ENCODE measurements at places on chromosomes 1 and 21. TPM values are rescaled to one million over a fixed set of nuclear protein-coding genes. Genes with fewer than 3 reads are reported as not detected.

DNA sequence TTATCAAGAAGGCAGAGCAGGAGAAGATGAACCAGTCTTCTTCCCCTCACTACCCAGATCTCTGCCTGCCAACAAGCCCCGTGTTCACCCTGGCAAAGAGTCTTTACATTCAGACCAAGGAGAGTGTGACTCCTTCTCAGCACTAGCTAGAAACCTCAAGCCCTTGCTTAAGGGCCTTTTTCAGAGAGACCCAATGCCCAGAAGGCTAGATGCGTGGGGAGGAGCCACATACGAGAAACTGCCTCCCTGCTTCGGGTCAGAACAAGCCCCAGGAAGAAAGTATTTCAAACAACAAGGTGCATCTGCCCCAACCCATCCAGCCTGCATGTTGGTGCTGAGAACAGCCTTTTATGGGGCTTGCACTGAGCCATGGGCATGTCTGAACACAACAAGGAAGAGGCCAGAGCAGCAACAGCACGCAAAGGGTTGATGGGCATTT lies 152.7 kb upstream of the CAMK1G start:
- no peak overlapping the region for H3K4me3 ChIP-seq
- H3K27ac ChIP-seq = no peak overlapping the region
- H3K36me3 ChIP-seq = no peaks in the 10 kb centered on the region

DNA sequence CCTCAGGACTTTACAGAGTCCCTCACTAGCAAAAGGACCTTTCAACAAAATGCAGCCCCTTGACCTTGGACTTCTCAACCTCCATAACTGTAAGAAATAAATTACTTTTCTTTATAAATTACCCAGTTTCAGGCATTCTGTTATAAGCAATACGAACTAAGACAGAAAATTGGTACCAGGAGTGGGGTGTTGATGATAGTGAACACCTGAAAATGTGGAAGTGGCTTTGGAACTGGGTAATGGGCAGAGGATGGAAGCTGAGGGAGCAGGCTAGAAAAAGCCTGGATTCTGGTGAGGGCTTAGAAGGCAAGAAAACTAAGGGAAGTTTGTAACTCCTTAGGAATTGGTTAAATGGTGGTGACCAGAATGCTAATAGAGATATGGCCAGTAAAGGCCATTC lies 46.8 kb downstream of the DSCAM start:
- no peaks in the 10 kb centered on the region for H3K4me1 ChIP-seq
- H3K36me3 ChIP-seq = no peaks in the 10 kb centered on the region
- H3K4me3 ChIP-seq = no peak overlapping the region
- no peak overlapping the region for H3K27ac ChIP-seq

GRCh38 chr21:14947613-14948160 lies 117.1 kb downstream of the NRIP1 start:
- DNase-seq = no peak
- H3K4me1 ChIP-seq = no peaks in the 10 kb centered on the region
- no peak overlapping the region for H3K27ac ChIP-seq
- H3K27me3 ChIP-seq = no peaks in the 10 kb centered on the region
- H3K4me3 ChIP-seq = no peak overlapping the region

The POU3F1 gene
- not detected for polyA plus RNA-seq

The KIAA0040 gene
- polyA plus RNA-seq = 17.3 TPM

The KCND3 gene
- polyA plus RNA-seq = 1.1 TPM

- no peaks in the 10 kb centered on the region for H3K36me3 ChIP-seq
- no peaks in the 10 kb centered on the region for H3K4me1 ChIP-seq
- no peak overlapping the region for H3K27ac ChIP-seq
- H3K27me3 ChIP-seq = no peaks in the 10 kb centered on the region
- no peak overlapping the region for H3K4me3 ChIP-seq
Measured at GRCh38 chr21:44617071-44617501, 5.2 kb downstream of the KRTAP10-8 start.

DNA sequence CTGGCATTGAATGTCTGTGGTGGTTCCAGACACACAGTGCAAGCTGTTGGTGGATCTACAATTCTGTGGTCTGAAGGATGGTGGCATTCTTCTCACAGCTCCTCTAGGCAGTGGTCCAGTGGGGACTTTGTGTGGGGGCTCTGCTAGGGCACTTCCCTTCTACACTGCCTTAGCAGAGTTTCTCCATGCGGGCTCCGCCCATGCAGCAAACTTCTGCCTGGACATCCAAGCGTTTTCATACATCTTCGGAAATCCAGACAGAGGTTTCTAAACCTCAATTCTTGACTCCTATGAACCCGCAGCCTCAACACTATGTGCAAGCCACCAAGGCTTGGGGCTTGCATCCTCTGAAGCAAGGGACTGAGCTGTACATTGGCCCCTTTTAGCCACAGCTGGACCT lies 43.0 kb downstream of the RGS18 start:
- no peak overlapping the region for H3K4me3 ChIP-seq
- DNase-seq = no peak

GRCh38 chr1:16158993-16159831 lies 3.3 kb upstream of the EPHA2 start:
- no peak for DNase-seq
- H3K27ac ChIP-seq = peak overlapping the region; percentile 73
- H3K4me1 ChIP-seq = peaks cover 20% of the 10 kb centered on the region
- H3K27me3 ChIP-seq = no peaks in the 10 kb centered on the region
- H3K4me3 ChIP-seq = no peak overlapping the region

DNA sequence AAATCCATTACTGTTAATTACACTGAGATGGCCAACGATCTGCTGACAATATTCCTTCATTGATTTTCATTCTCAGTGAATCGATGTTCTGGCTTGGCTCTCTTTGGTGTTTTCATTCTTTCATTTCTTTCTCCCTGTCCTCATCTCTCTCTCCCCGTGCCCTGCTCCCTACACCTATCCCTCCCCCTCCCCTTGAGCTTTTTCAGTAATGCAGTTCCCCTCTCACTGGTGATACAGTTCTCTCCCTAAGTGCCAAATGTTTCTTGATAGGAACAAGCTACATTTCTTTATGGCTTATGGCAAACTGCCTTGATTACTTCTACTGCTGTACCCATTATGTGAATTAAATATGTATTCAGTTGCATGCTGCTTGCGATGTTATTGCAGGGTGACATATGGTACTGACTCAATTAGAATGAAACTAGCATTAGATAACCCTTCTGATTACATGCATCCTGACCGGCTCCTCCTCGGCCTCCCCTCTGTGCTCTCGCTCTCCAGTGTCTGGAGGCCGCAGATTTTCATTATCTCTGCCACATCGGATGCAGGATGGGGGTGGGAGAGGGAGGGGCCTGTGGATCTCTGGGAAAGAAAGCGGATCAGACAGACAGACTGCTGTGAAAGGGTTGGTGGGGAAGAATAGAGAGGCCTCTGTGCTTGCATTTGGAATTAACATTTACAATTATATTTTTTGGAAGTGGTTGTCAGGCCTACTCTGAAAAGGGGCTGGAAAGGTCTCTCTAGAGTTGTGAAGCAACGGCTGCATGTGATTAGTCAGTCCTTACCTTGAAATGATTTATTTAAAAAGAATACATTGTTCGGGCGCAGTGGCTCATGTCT lies 130.9 kb downstream of the PBX1 start:
- H3K27me3 ChIP-seq = no peaks in the 10 kb centered on the region
- no peak overlapping the region for H3K4me3 ChIP-seq
- no peaks in the 10 kb centered on the region for H3K4me1 ChIP-seq
- H3K27ac ChIP-seq = no peak overlapping the region

DNA sequence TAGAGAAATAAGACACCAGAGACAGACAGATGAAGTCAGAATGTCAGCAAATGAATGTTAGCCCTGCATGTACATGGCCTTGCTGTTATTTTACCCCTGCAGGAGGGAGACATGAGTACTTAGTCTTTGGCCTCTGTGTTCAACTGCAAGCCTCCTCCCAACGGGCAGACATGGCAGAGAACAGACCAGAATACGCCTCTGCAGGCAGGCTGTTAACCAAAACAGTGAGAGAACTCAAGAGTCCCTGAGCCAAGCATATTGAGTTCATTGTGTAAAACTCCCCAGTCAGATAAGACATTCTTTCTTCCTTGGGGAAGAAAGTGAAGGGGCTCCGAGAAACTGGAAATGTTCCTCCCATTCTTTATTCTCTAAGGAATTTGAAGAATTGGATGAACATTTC lies 150.9 kb downstream of the PHTF1 start:
- H3K36me3 ChIP-seq = no peaks in the 10 kb centered on the region
- H3K4me3 ChIP-seq = no peak overlapping the region
- DNase-seq = peak; percentile 13
- no peaks in the 10 kb centered on the region for H3K27me3 ChIP-seq
- no peak overlapping the region for H3K27ac ChIP-seq

DNA sequence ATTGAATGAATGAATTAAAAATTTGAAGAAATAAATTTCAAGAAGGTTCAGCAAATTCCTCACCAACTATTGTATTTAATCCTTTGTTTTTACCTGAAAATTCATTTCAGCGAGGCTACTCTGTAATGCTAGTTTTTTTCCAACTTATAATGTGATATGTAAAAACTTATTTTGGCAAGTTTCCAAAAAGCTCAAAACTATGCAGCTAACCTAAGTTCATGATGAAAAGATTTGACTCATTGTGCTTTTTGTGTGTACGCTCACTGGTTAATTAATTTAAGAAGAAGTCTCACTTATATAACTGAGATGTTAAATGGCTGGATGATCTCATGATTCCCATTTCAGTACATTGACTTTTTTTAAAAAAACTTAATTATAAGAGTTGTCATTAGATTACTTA lies 196.0 kb upstream of the SAMSN1 start:
- H3K4me1 ChIP-seq = no peaks in the 10 kb centered on the region
- no peak overlapping the region for H3K27ac ChIP-seq
- no peaks in the 10 kb centered on the region for H3K27me3 ChIP-seq
- no peak for DNase-seq
- H3K4me3 ChIP-seq = no peak overlapping the region
